T-helper 17 cell (primary cell): ENCODE measurements at places on chromosomes 4 and X.

DNA sequence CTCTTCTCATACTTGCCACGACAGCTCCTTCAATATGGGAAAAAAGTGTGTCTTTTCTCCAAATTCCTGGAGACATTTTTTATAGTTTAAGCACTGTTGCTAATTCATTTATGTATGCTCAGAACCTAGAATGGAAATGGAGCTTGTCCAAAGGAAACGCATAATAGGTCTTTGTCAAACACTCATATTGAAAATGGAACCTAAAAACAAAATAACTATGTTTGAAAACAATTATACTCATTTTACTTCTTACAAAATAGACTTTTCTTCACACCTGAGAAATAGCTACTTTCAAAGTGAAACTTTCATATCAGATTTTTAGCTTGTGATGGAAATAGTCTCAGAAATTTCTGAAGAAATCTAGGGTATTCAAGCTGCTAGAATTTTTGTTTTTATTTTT, 529.7 kb upstream of the BOD1L1 start:
- DNase-seq = no peak

GRCh38 chrX:30748342-30748960, 95.2 kb downstream of the GK start:
- no peak for DNase-seq

DNA sequence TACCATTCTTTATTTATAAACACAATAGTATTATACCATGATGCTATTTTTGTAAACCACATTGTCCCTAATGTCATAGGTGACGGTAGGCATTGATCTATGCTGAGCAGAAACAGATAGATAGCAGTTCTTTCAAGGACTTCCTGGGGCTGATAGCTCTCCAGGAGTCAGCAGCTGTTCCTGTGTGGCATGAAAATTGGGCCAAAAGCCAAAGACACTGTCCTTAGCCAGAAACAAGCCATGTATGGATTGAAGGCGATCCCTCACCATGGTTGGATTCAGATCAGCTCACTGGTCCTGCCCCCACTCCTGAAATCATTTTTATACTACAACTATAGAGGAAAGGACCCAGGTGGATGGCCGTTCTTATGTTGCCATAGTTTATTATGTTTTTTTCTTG, 53.6 kb downstream of the DDX60 start:
- no peak for DNase-seq

DNA sequence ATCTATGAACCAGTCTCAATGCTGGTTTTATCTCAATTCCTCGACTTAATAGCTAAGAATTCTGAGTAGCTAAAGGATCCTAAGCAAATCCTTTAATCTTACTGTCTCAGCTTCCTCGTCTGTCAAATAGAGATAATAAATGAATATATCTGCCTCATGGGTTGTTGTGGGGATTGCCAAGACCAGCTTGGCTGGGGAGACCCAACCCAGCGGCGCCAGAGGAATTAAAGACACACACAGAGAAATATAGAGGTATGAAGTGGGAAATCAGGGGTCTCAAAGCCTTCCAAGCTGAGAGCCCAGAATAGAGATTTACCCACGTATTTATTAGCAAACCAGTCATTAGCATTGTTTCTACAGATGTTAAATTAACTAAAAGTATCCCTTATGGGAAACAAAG, 41.9 kb downstream of the SLC34A2 start:
- no peak for DNase-seq

- no peak for DNase-seq
Observed at GRCh38 chr4:4455210-4455865, 68.4 kb downstream of the NSG1 start.

DNA sequence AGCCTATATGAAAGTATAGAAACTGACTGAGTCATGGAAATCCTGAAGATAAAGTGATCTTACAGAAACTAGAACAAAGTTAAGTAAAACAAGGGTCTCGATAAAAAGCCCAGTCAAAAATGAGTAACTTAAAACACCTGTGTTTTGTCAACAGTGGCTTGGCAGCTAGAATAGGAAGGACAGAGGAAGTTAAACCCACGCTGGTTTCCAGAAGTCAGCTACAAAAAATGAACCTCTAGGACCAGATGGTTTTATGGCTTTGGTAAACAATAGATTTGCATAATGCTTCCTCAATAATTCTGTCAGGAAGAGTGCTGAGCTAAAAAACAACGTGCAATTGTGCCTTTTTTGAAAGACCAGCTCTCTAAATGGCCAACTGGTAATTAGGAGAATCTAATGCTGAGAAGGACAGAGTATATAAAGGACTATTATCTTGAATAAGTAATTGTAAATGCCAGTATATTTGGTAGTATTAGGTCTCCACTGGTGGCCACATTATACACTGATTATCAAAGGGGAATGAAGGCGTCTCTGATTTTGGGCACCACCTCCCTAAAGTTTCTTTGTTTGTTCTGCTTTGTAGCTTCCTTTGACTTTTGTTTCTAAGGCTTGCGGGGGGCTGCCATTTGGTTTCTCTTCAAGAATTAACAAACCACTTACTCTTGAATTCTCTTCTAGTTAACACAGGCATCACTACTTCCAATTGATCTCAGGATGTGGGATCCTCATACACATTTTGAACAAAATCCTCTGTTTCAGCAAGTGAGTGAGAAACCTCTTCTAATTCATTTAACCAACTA, 72.2 kb upstream of the PPP3CA start:
- DNase-seq = no peak

DNA sequence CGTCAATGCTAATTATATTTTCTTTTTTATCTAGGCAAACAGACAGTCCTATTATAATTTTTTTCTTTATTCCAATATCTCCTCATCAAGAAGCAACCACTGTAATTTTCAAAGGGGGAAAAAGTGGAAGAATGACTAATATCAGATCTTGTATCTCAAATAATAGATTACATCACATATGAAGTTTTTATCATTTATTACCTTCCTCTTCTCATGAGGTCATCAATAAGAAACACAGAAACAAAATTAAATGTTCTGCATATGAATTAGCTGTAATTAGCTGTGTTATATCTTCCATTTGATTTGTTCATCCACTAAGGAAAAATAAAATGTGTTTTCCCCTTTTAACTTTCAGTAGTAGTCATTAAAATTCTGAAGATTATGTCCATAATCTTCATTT, 14.3 kb downstream of the PRSS12 start:
- no peak for DNase-seq

GRCh38 chr4:67593741-67594175, 35.2 kb downstream of the STAP1 start:
- DNase-seq = no peak

DNA sequence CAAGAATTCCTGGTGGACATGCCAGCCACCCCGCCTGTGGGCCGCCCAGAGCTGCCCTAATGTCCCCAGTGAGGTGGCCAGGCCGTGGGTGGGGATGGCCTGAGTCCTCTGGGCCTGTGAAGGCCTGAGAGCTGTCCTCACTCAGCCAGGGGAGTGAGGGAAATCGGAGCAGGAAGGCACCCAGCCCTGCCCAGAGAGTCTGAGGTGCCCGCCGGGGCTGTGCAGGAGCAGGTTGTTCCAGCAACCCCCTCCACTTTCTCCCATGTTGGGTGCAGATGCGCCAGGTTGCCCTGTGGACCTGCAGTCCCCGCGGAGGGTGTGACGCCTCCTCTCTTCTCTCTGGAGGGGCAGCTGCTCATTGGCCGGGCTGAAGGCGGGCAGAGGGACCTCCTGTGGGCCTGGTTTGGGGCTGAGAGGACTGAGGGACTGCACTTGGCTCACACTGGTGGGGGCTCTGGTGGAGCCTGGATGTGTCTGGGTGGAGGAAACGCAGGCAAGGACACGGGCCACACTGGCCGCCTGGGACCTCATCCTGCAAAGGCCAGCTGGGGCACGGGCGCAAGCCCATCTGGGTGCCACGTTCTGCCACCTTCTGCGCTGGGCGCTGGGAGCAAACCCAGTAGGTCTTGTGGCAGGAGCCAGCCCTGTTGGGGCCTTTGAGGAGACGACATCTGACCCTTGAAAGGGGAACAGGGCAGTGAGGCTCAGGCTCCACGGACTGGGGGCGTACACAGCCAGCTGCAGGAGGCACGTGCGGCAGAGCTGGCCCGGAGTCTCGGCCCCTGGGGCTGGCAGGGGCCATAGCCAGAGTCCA, 14.0 kb downstream of the DOK7 start:
- DNase-seq = no peak

DNA sequence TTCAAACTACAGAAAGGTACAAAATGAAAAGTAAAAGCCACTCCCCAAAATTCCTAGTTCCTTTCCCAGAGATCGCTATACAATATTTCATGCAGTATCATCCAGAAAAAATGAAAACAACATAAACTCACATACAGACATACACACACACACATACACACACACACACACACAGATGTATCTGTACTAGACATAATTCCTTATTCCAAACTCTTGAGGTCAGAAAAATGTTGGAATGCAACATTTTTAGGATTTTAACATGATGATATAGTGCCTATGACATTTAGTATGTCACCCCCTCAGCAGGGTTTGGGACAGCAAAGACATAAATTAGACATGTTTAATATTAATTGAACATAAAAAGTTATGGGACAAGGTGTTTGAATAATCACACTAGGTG, 73.4 kb upstream of the LHFPL1 start:
- no peak for DNase-seq

DNA sequence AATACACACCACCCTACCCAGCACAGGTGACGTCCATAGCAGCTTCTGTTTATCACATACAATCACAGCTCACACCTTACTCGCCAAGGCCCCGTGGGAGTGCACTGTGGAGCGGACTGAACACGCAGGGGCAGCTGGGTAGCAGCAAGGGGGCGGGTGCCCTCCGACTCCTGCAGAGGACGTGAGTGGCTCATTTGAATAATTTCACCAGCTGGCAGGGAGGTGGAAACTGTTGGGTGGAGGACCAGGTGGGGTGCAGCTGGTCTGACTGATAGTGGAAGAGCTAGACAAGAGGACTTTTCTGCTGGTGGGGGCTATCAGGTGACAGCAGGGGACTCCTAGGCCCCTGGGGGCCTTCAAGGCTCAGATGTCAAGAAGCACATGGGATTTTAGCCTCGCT, 16.3 kb downstream of the MAN2B2 start:
- DNase-seq = no peak

DNA sequence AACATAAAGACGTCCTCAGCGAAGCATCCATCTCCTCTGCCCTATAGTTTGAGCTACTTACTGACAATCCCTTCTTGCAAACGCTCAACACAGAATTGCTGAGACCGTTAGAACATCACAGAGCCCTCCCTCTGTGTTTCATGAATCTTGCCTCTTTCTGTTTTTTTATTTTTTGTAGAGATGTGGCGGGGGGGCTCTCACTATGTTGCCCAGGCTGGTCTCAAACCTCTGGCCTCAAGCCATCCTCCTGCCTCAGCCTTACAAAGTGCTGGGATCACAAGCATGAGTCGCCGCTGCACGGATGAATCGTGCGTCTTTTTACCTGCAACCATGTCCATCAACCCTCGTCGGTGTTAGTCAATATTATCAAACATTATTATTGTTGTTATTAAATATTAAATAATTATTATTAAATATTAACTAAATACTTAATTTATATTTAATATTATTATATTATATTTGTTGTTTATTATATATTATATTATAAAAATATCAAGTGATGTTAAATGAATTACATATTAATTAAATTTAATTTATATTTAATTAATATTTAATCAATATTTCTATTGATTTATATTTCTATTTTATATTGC, 200.7 kb downstream of the CRLF2 start:
- no peak for DNase-seq

DNA sequence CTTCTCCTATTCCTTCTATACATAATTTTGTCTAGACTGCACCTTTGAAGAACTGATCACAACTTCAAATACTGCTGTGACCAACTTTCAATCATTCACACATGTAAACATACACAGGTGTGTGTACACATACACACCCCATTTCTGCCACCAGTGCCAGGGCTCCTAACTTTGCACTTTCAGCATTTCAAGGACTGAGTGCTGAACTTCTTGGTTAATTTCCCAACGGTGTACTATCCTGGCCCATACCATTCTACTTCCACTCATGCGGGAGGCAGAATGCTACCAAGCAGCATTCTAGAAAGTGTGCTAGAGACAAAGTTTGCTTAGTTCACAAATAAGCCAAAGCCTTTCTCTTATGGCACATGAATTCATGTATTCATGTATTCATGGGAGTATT, 51.2 kb downstream of the RPGR start:
- no peak for DNase-seq

DNA sequence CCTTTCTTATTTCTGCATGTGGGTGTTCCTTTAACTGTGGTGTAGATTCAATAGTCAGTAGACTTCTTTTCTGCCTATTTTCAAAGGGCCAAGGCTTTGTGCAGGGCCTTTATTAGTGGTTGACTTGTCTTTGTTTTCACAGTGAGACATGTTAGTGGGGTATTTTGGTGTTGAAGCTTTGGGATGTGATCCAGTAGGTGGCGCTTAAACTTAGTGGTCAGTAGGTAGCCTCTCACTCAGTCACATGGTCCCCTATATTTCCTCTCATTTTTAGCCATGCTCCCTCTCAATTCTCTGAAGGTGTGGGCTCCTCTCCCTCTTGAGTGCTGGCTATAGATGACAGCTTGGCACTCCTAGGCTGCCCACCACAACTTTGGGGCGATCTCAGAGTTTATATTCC, 23.4 kb upstream of the SLC10A7 start:
- DNase-seq = no peak

- DNase-seq = no peak
Observed at GRCh38 chr4:102735582-102735981, 25.2 kb downstream of the MANBA start.

GRCh38 chr4:174192943-174193342, 90.5 kb downstream of the FBXO8 start:
- no peak for DNase-seq

DNA sequence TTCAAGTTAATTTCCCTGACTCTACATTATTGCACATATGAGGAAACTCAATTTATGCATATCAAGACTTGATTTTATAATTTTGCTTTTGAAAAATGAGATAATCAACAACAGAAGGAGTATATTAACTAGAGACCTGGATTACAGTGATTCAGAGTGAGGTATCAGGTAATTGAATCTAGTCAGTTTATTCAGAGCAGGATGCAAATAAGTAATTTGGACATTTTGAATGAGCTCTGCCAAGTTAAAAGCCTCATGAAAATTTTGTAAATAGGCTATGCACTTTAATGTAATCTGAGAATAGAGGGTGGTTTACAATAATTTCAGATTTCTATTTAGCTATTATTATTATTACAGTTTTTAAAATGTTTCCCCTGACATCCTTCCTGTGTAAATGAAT, 203.7 kb upstream of the EMCN start:
- no peak for DNase-seq

GRCh38 chrX:132983496-132983895, 25.1 kb upstream of the HS6ST2 start:
- no peak for DNase-seq

GRCh38 chrX:68659385-68659784, 11.9 kb downstream of the STARD8 start:
- DNase-seq = no peak

GRCh38 chr4:107192601-107193000, 156.5 kb upstream of the DKK2 start:
- no peak for DNase-seq
